Activated naive CD4-positive, alpha-beta T cell (primary cell): ENCODE measurements at places on chromosomes 5 and 9.

DNA sequence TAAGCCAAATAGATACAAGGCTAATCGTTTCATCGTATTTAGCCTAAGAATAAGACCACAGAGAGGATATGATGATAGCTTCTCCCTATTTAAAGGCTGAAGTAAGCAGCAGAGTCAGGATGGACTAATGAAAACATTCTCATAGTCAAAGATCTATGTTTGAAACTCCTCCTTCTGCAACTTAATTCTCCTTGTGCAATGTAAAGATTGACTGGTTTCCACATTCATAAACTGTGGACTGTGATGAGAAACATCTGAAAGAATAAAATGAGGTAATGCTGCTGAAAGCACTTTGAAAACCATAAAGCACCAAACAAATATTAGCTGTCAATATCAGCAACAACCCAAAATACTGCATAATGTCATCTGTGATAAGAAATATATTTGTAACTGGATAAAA is 361.9 kb downstream of the CSNK1G3 start:
- no peak for DNase-seq

DNA sequence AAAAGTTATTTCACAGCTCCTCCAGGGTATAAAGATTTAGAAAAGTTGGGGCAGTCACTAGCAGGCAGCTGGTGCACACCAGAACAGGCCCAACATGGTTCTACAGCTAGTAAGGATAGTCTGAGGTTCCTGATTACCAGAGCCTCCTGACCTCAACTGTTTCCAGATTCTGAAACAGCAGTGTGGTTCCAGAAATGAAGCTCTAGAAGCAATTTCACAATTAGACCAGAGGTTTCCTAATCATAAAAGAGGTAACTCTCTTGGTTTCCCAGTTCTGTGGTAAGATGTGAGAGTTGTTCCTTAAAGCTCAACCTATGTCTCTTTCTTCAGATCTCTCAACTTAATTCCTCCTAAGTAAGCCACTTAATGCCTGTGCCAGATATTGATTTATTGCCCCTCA is 11.9 kb downstream of the AGTPBP1 start:
- no peak for DNase-seq

DNA sequence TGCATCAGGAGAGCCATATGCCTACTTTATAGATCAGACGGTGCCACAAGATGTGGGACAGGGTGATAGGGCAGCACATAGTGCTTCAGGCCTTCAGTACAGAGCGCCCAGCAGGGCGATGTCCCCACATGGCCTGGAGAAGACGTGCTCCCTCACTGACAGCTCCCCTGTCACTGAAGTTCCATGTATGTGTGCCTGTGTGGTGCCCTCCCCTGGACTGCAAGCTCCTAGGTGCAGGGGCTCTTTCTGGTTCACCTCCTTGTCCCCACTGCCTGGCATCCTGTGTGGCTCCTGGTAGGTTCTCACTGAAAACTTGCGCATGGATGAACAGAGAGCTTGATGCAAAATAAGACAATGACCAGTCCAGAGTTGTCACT is 233.1 kb downstream of the GADD45G start:
- no peak for DNase-seq

- no peak for DNase-seq
Observed at GRCh38 chr5:102691434-102691833, 63.7 kb upstream of the PAM start.

DNA sequence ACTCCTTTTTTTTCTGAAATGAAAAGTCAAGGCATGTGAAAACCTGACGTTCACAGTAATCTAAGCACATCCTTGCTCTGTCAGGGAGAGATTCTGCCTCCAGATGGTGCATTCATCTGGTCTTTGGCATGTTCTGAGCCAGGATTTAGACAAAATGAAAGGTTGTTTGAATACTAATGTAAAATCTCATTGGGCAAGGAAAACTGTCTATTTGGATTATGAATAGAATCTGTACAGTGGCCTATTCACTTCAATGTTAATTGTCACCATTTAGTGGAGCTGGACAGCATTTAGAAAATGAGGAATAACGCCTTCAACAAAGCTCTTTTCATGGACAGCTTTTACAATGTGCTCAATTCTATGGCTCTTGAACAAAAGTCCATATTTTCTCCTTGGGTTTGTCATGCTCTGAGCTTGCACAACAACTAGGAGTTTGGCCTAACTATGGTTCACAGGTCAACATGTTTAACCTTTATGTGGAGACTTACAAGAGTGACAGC is 28.9 kb downstream of the ARHGEF28 start:
- no peak for DNase-seq

GRCh38 chr5:14272548-14273205 is 129.5 kb downstream of the TRIO start:
- DNase-seq, result no peak

- no peak for DNase-seq
Observed at GRCh38 chr9:96612105-96612965, 7.3 kb downstream of the CDC14B start.

GRCh38 chr9:74948937-74949336 is 3.8 kb downstream of the C9orf40 start:
- no peak for DNase-seq

DNA sequence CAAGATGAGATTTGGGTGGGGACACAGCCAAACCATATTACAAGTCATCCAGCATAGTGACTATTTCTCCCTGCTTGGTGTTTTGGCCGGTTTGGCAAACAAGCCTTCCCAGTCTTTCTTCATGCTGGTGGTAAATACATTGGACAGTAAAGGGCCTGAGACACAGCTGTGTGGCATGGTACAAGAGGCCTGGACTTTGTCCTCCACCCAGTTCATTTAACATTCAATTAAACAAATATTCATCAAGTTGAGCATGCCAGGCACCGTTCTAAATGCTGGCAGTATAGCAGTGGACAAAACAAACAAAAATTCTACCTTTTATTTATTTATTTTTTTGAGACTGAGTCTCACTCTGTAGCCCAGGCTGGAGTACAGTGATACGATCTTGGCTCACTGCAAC is 62.7 kb upstream of the SLC28A3 start:
- DNase-seq, result no peak
